Stimulated activated CD4-positive, alpha-beta T cell treated with anti-CD3 and anti-CD28 coated beads, Interleukin-4, amount 100 ng/mL, for 4 hours (primary cell): ENCODE measurements at places on chromosomes 1 and 21.

- no peak for DNase-seq
These were observed 332.9 kb upstream of the PTBP2 start for GRCh38 chr1:96388421-96389310.

DNA sequence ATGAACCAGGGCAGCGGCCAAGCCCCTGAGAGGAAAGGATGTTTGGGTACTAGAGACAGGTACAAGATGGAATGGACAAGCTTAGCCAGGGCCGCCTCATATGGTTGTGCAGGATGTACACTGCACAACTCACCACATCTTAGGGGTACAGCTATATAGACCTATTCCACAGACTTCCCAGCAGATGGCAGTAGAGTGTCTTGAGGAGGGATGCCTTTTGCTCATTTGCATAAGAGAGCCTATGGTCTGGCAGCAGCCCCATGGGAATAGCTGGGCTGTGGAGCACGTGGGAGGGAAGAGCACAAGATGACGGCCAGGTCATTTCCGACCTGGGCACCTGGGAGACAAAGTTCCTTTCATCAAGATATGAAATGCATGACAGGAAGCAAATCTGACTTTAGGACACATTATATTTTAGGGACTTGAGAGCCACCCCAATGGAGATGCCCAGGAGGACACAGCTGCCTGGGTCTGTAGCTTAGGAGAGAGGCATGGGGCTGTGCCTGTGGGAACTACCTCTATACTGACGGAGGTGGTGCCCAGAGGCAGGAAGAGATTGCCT lies 215.5 kb downstream of the KCNJ6 start:
- DNase-seq = no peak

DNA sequence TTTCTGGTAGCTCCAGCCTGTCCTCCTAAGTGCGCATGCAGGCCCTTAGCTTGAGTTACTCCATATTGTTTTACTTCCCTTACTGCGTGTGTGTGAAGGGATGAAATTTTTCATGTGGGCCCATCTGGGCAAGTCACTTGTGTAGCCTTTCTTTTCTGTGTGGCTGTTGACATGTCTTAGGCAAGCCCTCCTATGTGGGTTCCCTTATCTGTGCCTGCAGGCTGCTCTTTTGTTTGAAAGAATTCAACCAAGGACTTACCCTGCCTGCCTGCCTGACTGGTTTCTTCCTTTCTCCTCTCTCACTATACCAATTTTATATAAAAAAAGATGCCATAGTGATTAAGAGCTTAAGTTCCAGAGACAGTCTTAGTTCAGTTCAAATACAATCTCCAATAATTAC lies 249.3 kb downstream of the ATG4C start:
- no peak for DNase-seq

GRCh38 chr1:14768582-14769304 lies 170.3 kb downstream of the KAZN start:
- no peak for DNase-seq

GRCh38 chr1:223142795-223143536 lies at the start of gene TLR5:
TSS of gene TLR5 (minus strand) at chr1:223143248. CDS start at chr1:223113031, 30,217 bp downstream.
- peak; percentile 89 for DNase-seq

- DNase-seq = no peak
These were observed 12.9 kb downstream of the PI4KB start for GRCh38 chr1:151314137-151314875.

DNA sequence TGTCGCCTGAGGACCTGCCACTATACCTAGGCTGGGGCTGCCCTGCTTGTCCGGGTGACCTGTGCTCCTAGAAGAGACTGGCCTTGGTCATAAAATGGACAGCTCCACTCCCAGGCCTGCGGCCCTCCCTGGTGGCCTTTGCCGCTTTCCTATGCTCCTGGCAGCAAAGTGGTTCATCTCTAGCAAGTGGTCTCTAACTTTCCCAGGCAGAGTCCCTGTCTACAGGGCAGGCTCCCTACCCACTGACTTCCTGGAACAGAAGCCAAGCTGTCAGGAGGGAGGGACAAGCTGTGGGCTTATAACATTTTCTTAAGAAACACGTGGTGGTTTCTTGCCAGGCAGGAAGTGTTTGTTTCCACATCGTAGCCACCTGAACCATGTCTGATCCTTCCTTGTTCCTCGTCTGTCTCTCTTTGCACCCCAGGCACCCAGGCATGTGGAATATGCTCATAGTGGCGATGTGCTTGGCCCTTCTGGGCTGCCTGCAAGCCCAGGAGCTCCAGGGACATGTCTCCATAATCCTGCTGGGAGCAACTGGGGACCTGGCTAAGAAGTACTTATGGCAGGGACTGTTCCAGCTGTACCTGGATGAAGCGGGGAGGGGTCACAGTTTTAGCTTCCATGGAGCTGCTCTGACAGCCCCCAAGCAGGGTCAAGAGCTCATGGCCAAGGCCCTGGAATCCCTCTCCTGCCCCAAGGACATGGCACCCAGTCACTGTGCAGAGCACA lies 10.1 kb downstream of the H6PD start:
- DNase-seq = no peak

DNA sequence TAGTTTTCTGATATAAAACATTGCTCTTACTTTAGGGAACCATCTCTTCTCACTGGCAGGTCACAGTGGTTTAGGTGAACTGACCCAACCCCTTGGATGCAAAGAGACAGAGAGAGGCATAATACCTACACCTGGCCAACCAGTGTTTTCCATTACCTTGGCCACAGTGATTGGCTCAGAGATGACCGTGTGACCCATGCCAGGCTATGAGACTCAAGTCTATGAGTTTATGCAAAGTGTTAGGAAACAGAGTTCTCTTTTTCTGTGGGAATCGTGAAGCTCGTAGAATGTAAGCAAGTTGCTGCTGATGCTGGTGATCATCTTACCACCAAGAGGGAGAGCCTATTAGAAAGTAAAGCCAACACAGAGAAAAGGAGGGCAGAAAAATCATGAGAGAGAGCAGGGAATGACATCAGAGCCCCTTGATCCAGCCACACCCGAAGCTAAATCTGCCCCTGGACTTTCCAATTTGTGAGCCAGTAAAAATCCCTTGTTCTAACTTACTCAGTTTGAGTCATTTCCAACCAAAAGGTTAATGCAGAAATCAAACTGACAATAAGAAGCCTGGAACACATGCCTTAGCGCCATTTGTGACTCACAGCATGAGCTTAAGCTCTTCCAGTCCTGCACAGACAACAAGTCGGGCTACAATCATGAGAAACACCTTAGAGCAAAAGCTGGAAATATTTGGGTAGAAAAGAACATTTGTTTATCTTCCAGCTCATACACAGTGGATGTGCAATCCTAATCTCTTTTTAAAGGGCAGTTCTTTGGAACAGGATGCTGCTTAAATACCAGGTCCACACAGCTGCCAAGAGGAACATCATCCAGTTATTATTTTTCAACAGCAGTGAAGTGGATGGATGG lies 81.3 kb upstream of the KAZN start:
- DNase-seq = no peak

DNA sequence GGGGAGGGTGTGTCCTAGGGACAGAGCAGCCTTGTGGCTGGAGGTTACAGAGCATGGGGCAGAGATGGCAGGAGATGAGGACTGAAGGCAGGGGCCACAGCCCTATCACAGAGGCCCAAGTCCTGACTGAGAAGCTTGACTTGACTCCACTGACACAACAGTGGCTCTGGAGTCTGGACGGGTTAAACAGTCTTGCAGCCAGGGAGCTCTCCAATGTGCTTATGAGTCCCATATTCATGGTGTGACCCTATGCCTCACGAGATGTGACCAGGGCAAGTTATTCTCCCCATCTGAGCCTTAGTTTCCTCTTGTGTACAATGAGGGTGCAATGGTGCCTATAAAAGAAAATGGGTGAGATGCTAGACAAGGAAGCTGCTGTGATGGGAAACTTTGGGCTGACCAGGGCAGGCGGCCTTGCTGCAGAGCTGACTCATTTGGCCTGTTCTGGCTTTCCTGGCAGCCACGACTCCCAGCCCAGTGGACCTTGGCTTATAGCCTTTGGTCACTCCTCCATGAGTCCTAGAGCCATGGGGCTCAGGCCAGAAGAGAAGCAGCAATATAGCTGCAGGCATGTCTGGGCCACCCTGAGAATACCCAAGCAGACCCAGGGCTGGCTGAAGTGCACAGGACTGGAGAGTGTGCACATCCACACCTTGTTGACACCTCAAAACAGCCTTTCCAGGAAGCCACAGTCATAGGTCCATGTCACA lies 2.8 kb upstream of the TTC22 start:
- DNase-seq = no peak

- DNase-seq = peak; percentile 62
These were observed 88.3 kb upstream of the SGIP1 start for GRCh38 chr1:66445492-66446181.

GRCh38 chr1:116224561-116224960 lies 113.4 kb downstream of the MAB21L3 start:
- DNase-seq = no peak

DNA sequence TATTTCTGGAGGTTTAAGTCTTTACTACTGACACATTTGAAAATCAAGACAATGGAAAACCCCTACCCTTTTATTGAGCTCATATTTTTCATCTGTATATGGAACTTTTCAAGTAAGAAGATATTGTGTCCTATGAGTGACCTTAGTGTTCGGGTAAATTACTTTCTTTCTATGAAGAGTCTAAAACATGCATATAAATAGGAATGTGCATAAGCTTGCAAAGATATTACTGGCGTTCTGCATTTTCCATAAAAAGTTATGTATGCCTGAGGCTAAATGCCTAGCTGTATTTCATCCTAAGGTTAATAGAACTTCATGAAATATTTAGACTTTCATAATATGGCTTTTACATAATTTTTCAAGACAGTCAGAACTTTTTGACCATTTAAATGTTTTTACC lies 495.8 kb upstream of the ADAMTS5 start:
- DNase-seq = no peak

DNA sequence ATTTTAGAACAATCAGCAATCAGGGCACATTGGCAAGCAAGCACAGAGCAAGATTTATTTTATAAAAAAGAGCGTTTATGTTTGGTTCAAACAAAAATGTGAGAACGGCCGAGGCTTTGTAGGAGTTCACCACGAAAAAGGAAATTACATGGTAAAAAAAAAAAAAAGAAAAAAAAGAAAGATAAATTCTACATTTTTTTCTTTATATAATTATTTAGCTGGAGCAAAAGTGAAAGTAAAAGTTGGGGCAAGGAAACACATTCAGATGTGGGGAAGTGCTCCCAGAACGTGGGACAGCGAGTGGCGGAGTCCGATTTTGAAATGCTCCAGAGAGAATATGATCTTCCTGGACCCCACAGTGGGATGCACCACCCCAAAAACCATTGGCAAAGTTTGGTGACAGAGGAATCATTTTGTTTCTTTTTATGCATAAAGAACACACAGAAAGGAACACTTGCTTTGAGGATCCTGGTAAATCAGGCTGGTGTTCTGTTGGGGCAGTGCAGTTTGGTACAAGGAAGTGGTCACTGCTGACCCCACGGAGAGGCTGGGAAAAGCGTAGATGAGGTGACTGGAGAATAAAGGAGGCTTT lies 16.3 kb upstream of the ATP5PO start:
- no peak for DNase-seq

GRCh38 chr1:35047188-35047858 lies 15.6 kb upstream of the ZMYM6 start:
- DNase-seq = no peak

GRCh38 chr1:30277911-30278310 lies 445.5 kb downstream of the MATN1 start:
- DNase-seq = no peak

GRCh38 chr21:25551569-25551968 lies 55.7 kb downstream of the MRPL39 start:
- DNase-seq = no peak

GRCh38 chr1:18681423-18681835 lies 50.8 kb downstream of the PAX7 start:
- no peak for DNase-seq

- no peak for DNase-seq
These were observed 46.9 kb downstream of the IER5 start for GRCh38 chr1:181135437-181135731.

- DNase-seq = no peak
These were observed 37.3 kb downstream of the COL18A1 start for GRCh38 chr21:45442276-45442675.

DNA sequence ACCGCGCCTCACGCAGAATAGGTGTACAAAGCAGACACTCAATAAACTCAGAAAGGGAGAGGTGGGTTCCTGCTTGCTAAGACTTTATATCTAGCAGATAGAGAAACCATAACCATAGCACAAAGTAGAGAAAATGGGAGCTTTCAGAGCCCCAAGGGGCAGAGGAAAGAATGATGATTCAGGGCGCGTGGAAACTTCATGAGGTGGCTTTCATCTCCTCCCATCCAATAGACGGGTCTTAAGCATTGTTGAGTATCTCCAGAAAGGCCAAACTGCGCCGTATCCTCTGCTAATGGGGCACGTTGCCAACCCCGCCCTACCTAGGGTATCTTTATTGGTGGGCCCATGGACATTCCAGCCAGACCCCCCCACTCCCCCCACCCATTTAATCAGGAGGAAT lies 778 bp upstream of the MIXL1 start:
- DNase-seq = peak; percentile 4

GRCh38 chr1:111818081-111818480 lies 62.4 kb downstream of the DDX20 start:
- no peak for DNase-seq

GRCh38 chr1:178501705-178502329 lies 5.1 kb upstream of the CLEC20A start:
- peak; percentile 14 for DNase-seq

DNA sequence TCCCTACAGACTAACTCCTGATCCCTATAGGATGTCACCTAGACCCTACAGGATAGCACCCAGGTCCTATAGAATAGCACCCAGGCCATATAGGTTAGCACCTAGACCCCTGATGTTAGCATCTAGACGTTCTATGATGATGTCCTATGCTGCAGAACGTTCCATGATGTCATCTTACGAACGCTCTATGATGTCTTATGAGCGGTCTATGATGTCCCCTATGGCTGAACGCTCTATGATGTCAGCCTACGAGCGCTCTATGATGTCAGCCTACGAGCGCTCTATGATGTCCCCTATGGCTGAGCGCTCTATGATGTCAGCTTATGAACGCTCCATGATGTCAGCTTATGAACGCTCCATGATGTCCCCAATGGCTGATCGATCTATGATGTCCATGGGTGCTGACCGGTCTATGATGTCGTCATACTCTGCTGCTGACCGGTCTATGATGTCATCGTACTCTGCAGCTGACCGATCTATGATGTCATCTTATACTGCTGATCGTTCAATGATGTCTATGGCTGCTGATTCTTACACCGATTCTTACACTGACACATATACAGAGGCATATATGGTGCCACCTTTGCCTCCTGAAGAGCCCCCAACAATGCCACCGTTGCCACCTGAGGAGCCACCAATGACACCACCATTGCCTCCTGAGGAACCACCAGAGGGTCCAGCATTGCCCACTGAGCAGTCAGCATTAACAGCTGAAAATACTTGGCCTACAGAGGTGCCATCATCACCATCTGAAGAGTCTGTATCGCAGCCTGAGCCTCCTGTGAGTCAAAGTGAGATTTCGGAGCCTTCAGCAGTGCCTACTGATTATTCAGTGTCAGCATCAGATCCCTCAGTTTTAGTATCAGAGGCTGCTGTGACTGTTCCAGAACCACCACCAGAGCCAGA lies 9.5 kb downstream of the SON start:
- no peak for DNase-seq

DNA sequence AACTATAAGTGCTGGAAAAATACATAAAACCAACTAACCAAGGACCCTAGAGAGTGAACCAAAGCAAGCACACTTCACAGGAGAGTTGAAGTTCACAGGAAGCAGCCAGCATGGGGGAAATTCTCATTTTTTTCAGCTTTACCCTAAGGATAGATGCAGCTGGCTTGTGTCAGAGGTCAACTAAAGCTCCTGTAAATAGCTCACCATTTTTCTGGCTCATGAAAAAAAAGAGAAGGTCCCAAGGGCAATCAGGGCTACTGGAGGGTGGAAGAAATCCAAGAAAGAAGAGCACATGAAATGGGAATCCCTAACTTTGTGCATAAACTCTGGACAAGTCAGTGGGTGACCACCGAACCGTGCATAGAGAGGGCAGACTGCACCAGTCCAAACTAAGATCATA lies 58.3 kb downstream of the KCNJ15 start:
- no peak for DNase-seq
